Breast epithelium (tissue), 4 donors: ENCODE measurements at places on chromosomes 11 and 22. TPM values are rescaled to one million over a fixed set of nuclear protein-coding genes. Genes with fewer than 3 reads are reported as not detected.

The C11orf16 gene
- not detected for total RNA-seq

The DLG2 gene
- total RNA-seq = 12.3 TPM

GRCh38 chr11:20611892-20612291 lies 12.5 kb downstream of the SLC6A5 start:
- DNase-seq = no peak

DNA sequence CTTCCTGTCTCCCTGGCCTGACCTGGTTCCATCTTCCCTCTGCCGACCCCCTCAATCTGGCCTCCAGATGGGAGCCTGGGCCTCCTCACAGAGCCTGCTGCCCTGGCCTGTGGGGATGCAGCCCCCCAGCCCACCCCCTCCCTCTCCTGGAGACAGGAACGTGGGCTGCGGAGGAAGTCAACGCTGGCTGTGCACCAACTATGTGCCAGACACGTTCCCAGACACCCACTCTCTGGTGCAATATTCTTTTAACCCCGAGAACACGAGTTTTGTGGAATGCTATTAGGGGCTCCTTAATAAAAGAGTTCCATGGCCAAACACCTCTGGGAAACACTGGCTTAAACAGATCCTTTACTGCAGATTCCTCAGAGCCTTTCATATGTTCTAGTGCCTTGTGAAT lies 15.9 kb downstream of the WNT11 start:
- no peak for DNase-seq

GRCh38 chr11:12003815-12004214 lies 4.6 kb downstream of the DKK3 start:
- no peak for DNase-seq

DNA sequence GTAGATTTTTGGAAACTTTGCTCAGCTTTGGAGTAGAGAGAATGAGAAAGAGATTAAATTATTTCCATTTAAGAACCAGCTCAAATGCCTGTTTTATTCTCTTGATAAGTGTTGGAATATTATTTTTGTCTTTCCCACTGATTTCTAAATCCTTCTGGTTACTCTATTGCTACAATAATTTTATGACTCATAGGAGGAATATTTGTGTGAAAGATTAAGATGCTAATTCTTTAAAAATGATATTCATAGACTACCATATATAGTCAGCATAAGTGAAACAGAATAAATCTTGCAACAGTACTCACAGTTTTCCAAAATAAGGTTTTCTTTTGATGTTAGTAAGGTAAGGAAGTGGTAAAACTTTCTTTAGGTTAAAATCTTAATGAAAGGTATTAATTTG lies 60.9 kb downstream of the YAP1 start:
- DNase-seq = no peak

DNA sequence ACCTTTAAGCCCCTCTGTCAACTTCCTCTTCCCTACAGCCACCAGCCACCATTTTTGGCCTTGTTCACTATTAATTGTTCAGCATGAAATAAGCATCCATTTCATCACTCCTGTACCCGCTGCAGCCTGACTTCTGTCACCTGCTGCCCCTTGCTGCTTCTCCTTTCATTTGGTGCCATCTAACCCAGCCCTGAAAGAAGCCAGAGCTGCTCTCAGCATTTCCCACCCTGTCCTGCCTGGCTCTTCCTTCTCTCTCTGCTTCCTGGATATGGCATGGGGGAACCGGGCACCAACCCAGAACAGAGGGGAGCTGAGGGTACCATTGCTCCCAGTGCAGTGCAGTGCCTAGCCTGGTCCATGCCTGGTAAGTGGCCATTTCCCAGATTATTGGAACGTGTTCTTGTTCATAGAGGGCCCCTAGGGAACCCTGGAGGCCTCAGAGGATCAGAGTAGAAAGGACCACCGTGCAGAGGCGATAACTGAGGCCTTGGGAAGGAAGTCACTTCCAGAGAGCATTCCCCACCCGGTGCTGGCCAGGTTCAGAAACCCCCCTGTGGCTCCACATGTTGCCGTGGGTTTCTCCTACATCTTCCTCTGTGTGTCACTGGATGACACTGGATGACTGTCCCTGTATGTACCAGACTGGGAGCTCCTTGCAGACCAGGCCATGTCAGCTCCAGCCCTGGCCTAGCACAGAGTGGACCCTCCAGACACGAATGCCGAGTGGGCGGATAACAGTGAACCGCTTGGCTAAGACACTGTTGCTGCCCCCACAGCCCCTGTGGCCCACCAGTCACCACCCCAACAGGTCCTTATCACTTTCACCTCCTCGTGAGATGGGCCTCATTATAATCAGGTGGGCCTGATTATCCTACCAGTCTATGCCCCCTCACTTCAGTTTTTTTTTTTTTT lies 4.7 kb downstream of the YDJC start:
- no peak for DNase-seq

DNA sequence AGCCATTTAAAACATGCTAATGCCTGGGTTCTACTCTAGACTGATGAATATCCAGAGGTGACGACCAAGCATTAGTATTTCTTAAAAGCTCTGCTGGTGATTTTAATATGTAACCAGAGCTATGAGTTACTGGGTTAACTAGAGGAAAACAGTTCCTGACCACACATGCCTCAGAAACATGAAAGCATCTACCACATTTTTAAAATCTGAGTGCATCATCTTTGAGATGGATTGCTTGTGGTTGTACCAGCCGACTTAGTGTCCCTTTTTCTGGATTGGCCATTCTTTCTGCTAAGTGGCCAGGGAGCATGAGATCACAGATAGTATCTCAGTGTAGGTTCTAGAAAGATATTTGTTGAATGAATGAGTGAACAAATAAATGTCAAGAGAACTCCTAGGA lies 152.4 kb downstream of the NTM start:
- no peak for DNase-seq
